ENCODE measurements at places on chromosomes 7 and 10.

DNA sequence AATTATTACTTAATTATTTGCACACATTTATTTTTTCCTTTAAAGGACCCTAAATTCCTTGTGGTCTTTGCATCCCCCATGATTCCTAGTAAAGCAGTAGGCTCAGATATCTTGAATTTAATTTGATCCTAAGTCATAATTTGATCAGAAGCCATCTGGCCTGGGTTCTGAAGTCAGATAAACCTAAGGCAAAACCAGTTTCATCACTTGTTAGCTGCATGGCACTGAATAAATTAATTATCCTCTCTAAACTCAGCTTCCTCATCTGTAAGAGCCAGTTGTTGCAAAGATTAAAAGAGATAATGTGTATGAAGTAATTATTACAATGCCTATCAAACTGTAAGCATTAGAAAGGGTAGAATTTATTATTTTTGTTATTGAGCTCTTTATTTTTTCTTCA is 293.1 kb downstream of the GRM8 start:
- DNase-seq: no peak

DNA sequence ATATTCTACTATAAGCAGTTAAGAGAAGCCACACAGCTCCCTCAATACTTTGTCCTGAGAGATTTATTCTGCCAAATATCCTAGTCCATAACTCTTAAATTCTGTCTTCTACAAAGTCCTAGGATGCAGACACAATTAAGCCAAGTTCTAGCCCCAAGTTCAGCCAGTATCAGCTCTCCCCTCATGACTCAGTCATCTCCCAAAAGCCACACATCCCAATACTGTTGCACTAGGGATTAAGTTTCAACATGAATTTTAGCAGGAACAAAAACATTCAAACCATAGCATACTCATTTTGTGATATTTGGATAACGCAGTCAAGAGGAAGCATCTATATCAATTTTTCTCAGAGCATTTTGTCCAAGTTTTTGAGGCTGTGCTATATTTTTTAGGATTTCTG is 277.4 kb downstream of the FZD1 start:
- DNase-seq: no peak

DNA sequence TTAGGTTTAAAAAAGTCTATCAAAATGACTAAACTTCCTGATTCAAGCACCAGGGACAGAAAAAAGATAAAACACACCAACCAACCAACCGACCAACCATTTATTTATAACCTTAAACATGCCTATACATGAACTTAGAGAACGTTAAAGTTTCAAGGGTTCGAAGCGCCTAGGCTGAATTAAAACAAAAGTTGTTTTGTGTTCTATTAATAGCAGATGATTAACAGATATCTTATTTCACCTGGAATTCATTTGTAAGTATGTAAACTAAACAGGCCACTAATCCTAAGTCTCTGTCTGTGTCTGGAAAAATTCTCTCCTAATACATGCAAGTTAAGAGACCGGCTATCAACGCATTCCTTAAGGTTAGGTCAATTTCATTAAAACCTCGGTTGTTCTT is 1.4 kb downstream of the BAIAP2L1 start:
- DNase-seq: no peak

DNA sequence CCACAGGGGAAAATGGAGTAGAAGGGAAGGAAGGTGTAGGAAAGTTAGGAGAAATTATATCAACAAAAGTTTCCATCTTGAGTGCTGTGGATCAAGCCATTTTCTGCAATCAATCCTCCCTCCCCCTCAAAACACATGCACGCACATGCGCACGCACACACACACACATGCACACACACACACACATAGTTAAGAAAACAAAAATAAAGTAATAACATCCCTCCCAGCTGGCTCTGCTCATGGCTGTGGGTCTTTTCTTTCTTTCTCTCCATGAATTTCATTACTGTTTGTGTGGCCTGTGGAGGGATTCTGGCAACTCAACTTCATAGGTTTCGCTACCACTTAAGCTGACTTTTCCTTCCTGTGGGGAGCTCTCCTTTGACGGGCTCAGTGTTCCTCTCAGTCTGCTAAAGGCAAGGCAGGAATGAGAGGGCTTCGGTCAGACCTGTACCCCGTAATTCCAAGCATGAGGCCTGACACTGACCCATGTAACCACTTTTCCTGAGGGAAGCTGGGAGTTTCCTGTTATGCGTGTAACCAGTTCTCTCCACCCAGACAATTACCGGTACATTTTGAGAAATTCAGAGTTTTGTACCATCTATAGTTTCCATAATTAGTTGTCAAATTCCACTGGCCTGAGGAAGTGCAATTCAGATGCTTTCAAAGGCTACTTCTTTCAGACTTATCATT is 79.8 kb downstream of the ZNF92 start:
- no peak for DNase-seq

- DNase-seq: no peak
Observed at GRCh38 chr10:71431239-71432100, 34.8 kb downstream of the CDH23 start.

Data from sigmoid colon (tissue), 7 donors.